ENCODE measurements at places on chromosomes 5 and 9. TPM values are rescaled to one million over a fixed set of nuclear protein-coding genes. Genes with fewer than 3 reads are reported as not detected.

BARHL1 gene
- total RNA-seq: 3.1 TPM

GRCh38 chr5:177994063-177994462, 2.0 kb downstream of the PROP1 start:
- DNase-seq: no peak
- no peaks in the 10 kb centered on the region for H3K27me3 ChIP-seq
- H3K4me3 ChIP-seq: no peak overlapping the region
- H3K27ac ChIP-seq: no peak overlapping the region
- no peaks in the 10 kb centered on the region for H3K36me3 ChIP-seq
- peaks cover 6% of the 10 kb centered on the region for H3K4me1 ChIP-seq

DNA sequence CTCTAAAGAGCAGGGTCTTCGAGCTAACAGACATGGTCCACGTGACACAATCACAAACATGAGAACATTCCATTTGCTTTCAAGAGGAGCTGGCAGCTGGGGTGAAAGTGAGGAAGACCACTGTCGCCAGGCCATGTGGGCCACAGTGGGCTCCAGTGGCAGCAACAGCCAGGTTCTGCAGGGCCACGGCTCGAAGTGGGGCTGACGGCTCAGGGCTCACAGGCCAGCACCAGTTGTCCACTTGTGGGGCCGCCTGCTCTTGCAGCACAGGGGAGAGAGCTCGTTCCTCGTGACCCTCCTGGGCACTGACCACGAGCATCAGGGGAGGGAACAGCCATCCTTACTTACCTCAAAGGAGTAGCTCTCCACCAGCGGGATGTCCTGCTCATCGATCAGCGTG, 2.0 kb downstream of the ZMYND19 start:
- peaks cover 8% of the 10 kb centered on the region for H3K4me1 ChIP-seq
- no peak for DNase-seq
- no peak overlapping the region for H3K4me3 ChIP-seq
- no peaks in the 10 kb centered on the region for H3K36me3 ChIP-seq

- no peaks in the 10 kb centered on the region for H3K36me3 ChIP-seq
- H3K4me1 ChIP-seq: peaks cover 36% of the 10 kb centered on the region
- peak; percentile 9 for DNase-seq
- no peaks in the 10 kb centered on the region for H3K27me3 ChIP-seq
Observed at GRCh38 chr9:37575001-37575400, 1.2 kb downstream of the FBXO10 start.

DNA sequence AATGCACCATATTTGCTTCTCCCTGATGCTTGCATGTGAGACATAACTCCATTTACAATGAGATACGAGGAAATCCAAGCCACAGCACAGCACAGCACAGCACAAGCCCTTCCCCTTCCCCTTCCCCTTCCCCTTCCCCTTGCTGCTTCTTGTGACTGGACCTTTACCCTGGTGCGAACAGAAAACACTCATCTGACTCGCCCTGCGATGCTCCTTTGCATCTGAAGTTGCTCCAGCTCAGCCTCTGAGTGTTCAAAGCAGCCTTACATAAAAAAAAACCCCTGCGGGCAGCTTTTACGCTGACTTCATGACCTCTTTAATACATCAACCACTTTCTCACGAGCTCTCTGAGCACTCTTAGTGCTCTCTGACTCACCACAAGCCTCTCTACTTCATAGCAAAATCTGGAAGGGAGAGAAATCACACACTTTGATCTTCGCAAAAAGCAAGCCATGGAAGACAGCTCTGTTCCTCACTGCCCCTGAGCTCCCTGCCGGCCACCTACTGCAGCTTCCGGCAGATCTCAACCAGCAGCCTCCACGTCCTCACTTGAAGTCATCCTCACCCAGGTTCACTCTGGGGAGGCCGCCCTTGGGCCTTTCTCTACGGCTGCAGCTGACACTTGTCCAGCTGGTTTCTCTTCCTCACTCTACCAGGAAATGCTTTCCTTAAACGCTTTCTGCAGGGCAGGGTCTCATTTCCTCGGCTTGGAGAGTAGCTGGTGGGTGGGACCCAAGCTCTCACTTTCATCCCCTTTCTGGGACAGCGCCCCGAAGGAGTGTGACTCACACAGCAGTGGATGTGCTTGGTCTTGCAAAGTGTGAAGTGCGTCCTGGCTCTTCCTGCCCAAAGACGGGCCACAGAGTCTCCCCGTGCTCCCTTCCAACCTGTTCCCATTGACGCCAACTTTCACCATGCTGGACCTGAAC, 5.3 kb downstream of the SLC34A1 start:
- H3K36me3 ChIP-seq: no peaks in the 10 kb centered on the region
- H3K4me1 ChIP-seq: no peaks in the 10 kb centered on the region
- H3K4me3 ChIP-seq: no peak overlapping the region
- H3K27me3 ChIP-seq: peaks cover 19% of the 10 kb centered on the region

DNA sequence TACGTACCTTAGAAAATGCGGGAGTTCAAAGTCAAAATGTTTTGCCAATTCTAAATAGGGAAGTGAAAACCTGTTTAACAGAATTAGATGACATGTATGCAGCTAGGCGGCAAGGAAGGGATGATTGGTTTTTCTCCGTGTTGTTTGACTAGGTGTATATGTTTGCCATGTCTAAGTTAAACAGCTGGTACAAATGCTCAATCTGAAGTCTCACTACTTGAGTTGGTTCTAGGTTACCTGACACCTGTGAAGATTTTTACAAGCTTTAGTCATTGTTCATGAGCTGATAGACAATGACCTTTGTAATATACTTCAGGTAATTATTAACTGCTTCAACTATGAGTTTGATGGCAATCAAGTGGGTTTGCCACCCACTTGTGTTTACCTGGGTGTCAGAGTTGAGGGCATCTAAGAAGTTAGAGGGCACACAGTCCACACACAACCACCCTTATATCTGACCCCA, 74.3 kb downstream of the SLC44A1 start:
- H3K27me3 ChIP-seq: no peaks in the 10 kb centered on the region
- H3K4me1 ChIP-seq: no peaks in the 10 kb centered on the region
- DNase-seq: no peak
- H3K36me3 ChIP-seq: no peaks in the 10 kb centered on the region
- H3K4me3 ChIP-seq: no peak overlapping the region

DNA sequence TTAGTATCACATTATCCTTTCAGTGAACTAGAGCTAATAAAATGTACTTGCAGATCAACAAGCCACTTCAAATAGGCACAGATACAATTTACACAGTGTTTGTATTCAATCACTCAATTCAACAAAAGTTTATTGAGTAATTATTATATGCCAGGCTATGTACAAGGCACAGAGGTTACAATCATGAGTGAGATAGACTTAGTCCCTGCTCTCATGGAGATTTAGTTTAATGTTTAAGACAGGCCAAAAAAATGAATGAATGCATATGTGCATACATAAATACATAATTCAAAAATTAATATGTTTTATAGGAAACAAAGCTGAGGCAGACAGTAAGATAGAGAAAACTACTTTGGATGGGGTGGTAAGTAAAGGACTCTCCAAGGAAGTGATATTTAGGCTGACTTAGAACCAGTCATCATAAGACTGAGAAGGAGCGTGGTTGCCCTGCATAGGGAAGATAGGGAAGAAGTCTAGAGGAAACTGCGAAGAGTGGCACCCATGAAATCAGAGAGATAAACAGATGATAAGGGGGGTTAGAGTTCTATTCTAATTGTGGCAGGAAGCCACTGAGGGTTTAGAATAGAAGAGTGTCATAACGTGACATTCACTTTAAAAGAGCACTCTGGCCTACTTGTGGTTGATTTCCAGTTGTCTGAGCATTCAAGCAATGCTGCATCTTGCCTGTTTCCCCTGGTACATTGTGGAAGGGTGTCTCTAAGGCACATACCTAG, 49.7 kb upstream of the GRAMD2B start:
- H3K4me1 ChIP-seq: peaks cover 24% of the 10 kb centered on the region
- H3K36me3 ChIP-seq: no peaks in the 10 kb centered on the region
- no peaks in the 10 kb centered on the region for H3K27me3 ChIP-seq
- DNase-seq: no peak

- H3K4me3 ChIP-seq: no peak overlapping the region
- no peaks in the 10 kb centered on the region for H3K27me3 ChIP-seq
- no peaks in the 10 kb centered on the region for H3K36me3 ChIP-seq
- H3K27ac ChIP-seq: no peak overlapping the region
- no peaks in the 10 kb centered on the region for H3K4me1 ChIP-seq
Observed at GRCh38 chr5:50476549-50476948, 35.5 kb upstream of the EMB start.

DNA sequence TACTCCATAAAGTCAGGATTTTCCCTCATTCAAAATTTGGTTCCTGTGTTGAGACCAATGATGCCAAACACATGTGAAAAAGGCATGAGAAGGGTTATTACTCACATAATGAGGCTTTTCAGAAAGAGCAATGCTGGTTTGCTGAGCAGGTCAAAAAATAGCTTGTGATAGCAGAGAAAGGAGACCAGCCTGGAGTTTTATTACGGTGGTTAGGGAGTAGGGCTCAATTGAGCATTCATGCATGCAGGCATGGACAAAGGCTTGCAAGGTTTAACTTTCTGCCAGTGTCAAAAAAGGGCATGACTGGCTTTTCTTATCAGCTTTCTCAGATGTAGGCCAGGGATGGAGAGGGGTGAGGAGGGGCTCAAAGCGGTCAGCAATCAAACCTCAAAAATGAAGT, 628.3 kb downstream of the DNAH5 start:
- H3K4me1 ChIP-seq: peaks cover 22% of the 10 kb centered on the region
- DNase-seq: peak; percentile 88
- no peaks in the 10 kb centered on the region for H3K36me3 ChIP-seq
- peak overlapping the region; percentile 78 for H3K27ac ChIP-seq
- peak overlapping the region; percentile 32 for H3K4me3 ChIP-seq

Data from neural progenitor cell (in vitro differentiated cells).